ENCODE measurements at places on chromosomes 1 and 21.

- no peak for DNase-seq
Observed at GRCh38 chr1:57101209-57101608, 135.4 kb upstream of the C8B start.

DNA sequence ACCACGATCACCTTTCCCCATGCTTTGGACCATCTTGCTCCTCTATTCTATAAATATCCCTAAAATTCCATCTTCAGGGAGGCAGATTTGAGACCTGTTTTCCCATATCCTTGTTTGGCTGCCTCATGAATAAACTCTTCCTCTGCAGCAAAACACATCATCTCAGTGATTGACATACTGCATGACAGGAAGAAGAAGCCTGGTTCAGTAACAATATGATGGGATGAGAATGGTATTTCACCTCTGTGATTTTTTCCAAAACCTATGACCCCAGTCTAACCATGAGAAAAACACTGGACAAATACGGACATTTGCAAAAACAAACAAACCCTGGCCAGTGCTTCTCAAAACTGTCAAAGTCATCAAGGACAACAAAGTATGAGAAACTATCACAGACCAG lies 53.8 kb upstream of the ZSWIM5 start:
- DNase-seq, result no peak

- no peak for DNase-seq
Observed at GRCh38 chr1:119115311-119115710, 25.1 kb downstream of the WARS2 start.

GRCh38 chr1:202590975-202591411 lies 119.3 kb downstream of the SYT2 start:
- DNase-seq, result no peak

DNA sequence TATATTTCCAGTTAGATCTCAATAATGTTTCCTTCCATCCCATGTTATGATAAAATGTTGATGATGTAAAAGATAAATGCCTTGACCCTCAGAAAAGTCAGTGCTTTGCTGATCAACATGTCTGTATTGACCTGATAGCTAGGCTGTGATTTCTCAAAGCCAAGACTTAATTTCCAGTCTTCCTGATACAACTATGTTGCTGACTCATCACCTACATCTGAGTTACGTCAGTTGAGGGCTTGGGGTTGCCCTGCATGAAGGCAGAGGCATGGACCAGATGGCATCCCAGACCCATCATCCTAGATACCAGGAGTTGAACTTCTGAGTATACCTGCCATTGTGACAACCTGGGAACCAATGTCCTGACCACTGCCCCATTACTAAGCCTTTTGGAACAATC lies 4.8 kb downstream of the LCE1D start:
- no peak for DNase-seq

Data from stimulated activated CD4-positive, alpha-beta T cell treated with anti-CD3 and anti-CD28 coated beads, Interleukin-12 subunit alpha, Interleukin-12 subunit beta, amount 100 ng/mL, for 48 hours (primary cell).